ENCODE measurements at places on chromosomes 11 and 22. TPM values are rescaled to one million over a fixed set of nuclear protein-coding genes. Genes with fewer than 3 reads are reported as not detected.

GGT5 gene
- total RNA-seq, result not detected

DTX4 gene
- total RNA-seq, result 0.16 TPM

HOATZ gene
- total RNA-seq, result not detected

ZNF214 gene
- not detected for total RNA-seq

UBQLNL gene
- total RNA-seq, result 0.25 TPM

PEX26 gene
- 57.8 TPM for total RNA-seq

ALDH3B1 gene
- 0.09 TPM for total RNA-seq

SEPTIN5 gene
- total RNA-seq, result 1.5 TPM

SLC1A2 gene
- not detected for total RNA-seq

TREH gene
- total RNA-seq, result not detected

MS4A6A gene
- total RNA-seq, result not detected

APOA4 gene
- not detected for total RNA-seq

NLRP6 gene
- 3.4 TPM for total RNA-seq

MFNG gene
- 155 TPM for total RNA-seq

MAPK8IP1 gene
- total RNA-seq, result 1.4 TPM

PVALB gene
- not detected for total RNA-seq

APOL3 gene
- 44.5 TPM for total RNA-seq

SPDYC gene
- not detected for total RNA-seq

INTS4 gene
- 44.4 TPM for total RNA-seq

AGBL2 gene
- 4.5 TPM for total RNA-seq

C22orf31 gene
- not detected for total RNA-seq

SLC22A8 gene
- total RNA-seq, result not detected

MMP27 gene
- not detected for total RNA-seq

SCARF2 gene
- total RNA-seq, result 0.20 TPM

POU2AF2 gene
- not detected for total RNA-seq

CRYBA4 gene
- not detected for total RNA-seq

OPCML gene
- total RNA-seq, result not detected

CCDC90B gene
- 23.2 TPM for total RNA-seq

NCR3LG1 gene
- 4.2 TPM for total RNA-seq

ABTB2 gene
- total RNA-seq, result 2.5 TPM

APOBEC3A gene
- not detected for total RNA-seq

MISFA gene
- 0.67 TPM for total RNA-seq

MUC2 gene
- total RNA-seq, result not detected

PANX3 gene
- not detected for total RNA-seq

CASTOR1 gene
- 5.1 TPM for total RNA-seq

OR2D2 gene
- not detected for total RNA-seq

CCDC89 gene
- 0.36 TPM for total RNA-seq

C1QTNF5 gene
- total RNA-seq, result not detected

DERL3 gene
- total RNA-seq, result 5.4 TPM

CHST1 gene
- total RNA-seq, result not detected

NUCB2 gene
- 81.9 TPM for total RNA-seq

BACE1 gene
- total RNA-seq, result 0.97 TPM

TSPAN32 gene
- 3.1 TPM for total RNA-seq

OR51E1 gene
- not detected for total RNA-seq

TMEM86A gene
- total RNA-seq, result 0.11 TPM

ME3 gene
- 5.0 TPM for total RNA-seq

OR52A1 gene
- not detected for total RNA-seq

FOLR1 gene
- not detected for total RNA-seq

TRIM3 gene
- total RNA-seq, result 4.4 TPM

SYT12 gene
- not detected for total RNA-seq

SYT7 gene
- total RNA-seq, result not detected

SCGB1C1 gene
- total RNA-seq, result not detected

MYEOV gene
- total RNA-seq, result not detected

OR8A1 gene
- total RNA-seq, result not detected

IL17RA gene
- 14.2 TPM for total RNA-seq

OR6A2 gene
- 0.38 TPM for total RNA-seq

ARHGAP8 gene
- 2.1 TPM for total RNA-seq

KRTAP5-7 gene
- not detected for total RNA-seq

MS4A15 gene
- total RNA-seq, result not detected
